ENCODE measurements at places on chromosomes 1 and 21.

DNA sequence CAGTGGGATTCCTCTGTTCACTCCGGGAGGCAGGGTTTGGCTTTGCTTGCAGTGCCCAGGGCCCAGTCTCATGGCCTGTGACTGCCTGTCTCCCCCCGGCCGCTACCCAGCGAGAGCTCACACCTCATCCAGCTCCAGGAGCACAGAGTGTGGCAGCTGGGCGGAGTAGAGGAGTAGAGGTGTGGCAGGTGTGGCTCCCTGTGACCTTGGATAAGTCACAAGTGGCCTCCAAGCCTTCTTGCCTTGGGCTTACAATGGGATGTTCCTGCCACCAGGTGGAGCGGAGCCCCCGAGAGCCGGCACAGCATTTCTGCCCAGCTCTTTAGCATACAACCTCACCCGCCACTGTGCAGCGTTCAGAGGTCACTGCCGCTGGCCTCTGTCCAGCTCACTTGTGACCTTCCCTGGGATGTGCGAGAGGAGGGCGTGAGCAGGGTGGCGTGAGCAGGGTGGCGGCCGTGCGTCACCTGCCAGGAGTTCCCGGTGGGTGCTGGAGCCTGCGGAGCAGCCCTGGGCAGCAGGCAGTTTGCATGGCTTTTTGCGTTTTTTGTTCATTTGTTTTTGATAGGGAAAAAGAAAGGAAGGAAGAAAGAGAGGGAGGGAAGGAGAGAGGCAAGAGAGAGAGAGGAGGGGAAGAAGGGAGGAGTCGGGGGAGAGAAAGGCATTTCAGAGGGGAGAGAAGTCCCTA is 42.4 kb downstream of the CRYAA start:
- no peak for DNase-seq

- no peak for DNase-seq
Observed at GRCh38 chr1:160811147-160811546, 15.2 kb downstream of the LY9 start.

GRCh38 chr21:32708069-32708468 is 19.7 kb downstream of the SYNJ1 start:
- DNase-seq: no peak

GRCh38 chr1:20212685-20213331 is 26.5 kb upstream of the PLA2G2C start:
- peak; percentile 80 for DNase-seq

- no peak for DNase-seq
Observed at GRCh38 chr1:234132795-234133194, 228.3 kb downstream of the SLC35F3 start.
